ENCODE measurements at places on chromosomes 5 and 9. TPM values are rescaled to one million over a fixed set of nuclear protein-coding genes. Genes with fewer than 3 reads are reported as not detected.

The OLFML2A gene
- 34.4 TPM for polyA plus RNA-seq

- DNase-seq = no peak
Observed at GRCh38 chr9:132600326-132600984, 18.0 kb downstream of the BARHL1 start.

DNA sequence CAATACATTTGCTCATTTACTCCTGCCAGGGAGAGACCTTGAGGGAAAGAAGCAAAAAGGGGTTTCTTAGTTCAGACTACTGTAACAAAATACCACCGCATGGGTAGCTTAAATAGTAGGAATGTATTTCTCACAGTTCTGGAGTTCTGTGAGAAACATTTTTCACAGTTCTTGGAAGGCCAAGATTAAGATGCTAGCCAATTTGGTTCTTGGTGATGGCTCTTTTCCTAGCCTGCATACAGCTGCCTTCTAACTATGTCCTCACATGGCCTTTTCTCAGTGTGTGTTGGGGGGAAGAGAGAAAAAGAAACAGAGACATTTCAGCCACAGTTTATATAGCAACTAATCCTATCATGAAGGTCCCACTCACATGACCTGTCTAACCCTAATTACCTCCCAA is 1644.7 kb upstream of the C9orf72 start:
- DNase-seq = no peak

The SPATA31C1 gene
- polyA plus RNA-seq = not detected

The WDR70 gene
- 28.7 TPM for polyA plus RNA-seq

DNA sequence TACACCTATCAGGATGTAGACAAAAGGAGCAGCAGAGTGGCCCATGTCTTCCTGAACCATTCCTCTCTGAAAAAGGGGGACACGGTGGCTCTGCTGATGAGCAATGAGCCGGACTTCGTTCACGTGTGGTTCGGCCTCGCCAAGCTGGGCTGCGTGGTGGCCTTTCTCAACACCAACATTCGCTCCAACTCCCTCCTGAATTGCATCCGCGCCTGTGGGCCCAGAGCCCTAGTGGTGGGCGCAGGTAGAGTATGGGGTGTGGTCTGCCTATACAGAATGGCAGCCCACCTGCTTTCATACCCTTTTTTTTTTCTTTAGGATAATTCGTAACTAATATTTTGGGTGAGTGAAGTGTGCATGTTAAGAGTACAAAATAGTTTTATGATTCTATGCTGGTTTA is 1.1 kb downstream of the SLC27A6 start:
- DNase-seq = no peak

- DNase-seq = no peak
Observed at GRCh38 chr9:112069318-112070169, 105.6 kb downstream of the SUSD1 start.

The PTPRD gene
- polyA plus RNA-seq = 0.19 TPM

DNA sequence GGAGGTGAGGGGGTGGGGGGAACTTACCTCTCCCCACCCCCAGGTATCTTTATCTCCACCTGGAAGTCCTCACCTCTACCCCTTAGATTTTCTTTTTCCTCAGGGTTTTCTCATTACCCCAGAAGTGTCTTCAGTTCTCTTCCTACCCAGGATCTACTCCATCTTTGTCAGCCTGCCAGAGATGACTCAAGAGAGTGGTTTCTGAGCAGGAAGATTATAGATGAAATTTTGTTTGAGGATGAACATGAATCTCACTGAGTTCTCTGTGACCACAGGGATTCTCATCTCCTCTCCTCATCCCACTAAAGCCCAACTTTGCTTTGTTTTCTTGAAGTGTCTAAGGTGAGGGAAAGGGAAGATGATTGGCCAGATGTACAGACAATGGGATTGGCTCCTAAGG is 5.2 kb upstream of the HINT2 start:
- no peak for DNase-seq

GRCh38 chr5:179431221-179431824 is 86.1 kb upstream of the ADAMTS2 start:
- no peak for DNase-seq

DNA sequence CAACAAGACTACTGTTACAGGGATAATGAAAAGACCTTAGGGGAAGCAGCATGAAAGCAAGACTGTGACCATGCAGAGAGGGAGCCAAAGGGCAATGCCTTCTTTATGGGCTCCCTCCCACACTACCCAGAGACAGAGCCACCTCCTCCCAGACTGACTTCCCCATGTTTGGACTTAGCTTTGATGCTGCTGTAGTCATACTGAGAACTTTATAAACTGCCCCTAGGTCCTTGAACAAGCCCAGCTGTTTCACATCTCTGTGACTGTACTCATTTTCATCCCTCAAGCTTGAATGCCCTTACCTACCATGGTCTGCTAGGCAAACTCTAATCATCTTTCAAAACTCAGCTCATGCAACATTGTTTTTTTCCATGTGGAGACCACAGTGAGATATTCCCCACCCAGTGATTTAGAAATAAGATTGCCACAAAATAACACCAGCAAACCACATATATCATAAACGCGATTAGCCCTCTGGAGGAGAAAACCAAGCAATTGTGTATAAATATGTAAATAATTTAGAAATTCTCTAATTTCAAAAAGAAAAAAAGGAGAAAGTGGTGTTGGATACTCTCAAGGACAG is 23.4 kb upstream of the FAM169A start:
- no peak for DNase-seq

The KCNMB1 gene
- 0.01 TPM for polyA plus RNA-seq

- no peak for DNase-seq
Observed at GRCh38 chr5:14870337-14871213, 1.0 kb downstream of the ANKH start.

The RAB3C gene
- polyA plus RNA-seq = not detected

The ADGRD2 gene
- not detected for polyA plus RNA-seq

The FOXD4L3 gene
- not detected for polyA plus RNA-seq

DNA sequence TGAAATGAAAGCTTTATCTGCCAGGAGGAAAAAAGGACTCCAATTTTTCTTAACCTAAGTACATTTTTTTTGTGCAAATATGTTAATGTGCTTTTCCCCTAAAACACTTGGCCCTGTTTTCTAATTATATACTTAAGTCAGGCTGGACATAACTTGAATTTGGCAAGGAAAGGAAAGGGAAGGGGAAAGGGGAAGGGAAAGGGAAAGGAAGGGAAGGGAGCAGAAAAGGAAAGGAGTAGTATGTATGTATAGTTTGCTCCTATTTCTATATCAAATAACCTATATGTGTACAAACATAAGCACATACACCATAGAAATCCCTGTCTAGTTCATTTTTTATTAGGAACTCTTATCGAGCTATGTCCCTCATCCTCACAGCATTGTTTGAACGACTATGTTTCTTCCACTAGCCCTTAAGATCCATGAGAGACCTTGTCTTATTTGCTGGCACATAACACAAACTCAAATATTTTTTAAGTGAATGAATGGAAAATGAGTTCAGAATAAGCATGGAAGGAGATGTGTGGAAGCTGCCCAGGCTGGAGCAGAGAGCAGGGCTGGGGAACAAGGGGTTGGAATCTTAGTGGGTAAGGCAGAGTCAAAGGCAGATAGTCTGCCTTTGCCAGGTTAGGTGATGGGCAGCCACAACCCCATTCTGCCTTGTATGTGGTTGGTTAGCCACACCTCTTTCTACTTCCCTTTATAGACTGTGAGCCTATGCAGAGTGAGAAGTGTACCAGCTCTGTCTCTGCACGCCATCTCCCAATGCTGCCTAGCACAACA is 70.0 kb downstream of the KLHL3 start:
- DNase-seq = no peak

GRCh38 chr5:62786099-62786498 is 207.5 kb downstream of the LRRC70 start:
- DNase-seq = no peak

DNA sequence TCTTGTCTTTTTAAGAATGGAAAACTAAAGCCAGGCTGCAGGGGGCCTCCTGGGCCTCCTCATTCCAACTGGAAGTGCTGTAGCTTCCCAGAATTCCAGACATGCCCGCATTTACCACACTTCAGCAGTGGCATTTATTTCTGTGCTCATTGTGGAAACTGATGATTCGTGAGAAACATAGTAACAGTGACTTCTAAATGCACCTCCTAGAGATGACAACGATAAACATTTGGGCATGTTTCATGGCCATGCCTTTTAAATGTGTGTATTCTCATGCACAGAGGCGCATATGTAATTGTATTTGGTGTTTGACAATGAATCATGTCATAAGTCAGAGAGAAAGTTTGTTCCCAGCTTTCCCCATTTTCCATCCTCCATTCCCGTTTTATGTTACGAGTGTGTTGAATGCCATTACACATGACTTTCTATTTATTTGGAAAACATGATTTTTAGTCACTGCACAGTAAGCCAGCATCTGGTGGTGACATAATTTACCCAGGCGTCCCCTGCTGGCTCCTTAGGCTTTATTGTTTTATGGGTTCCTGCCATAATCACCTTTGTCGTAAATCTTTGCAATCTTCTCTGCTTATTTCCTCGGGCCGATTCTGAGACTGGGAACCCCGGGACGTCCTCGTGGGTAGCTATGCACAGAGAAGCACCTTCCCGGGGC is 68.8 kb upstream of the FCN2 start:
- peak; percentile 72 for DNase-seq

The YTHDC2 gene
- polyA plus RNA-seq = 10.7 TPM

DNA sequence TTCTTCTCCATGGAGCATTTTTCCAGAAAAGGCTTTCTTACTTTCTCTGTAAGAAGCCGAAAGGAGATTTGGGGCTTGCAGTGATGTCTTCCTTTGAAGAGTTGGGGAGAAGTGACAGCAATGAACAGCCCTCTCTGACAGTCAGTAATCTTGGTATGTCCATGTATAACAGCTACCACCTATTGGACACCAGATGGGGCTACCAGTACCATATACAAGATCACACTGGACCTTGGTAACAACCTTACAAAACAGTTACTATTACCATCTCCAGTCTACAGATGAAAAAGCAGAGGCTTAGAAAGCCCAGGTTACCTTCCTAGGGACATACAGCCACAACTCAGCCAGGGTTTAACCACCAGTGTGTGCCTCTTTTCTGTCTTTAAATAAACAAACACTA is 272.7 kb upstream of the TRPC7 start:
- DNase-seq = no peak

DNA sequence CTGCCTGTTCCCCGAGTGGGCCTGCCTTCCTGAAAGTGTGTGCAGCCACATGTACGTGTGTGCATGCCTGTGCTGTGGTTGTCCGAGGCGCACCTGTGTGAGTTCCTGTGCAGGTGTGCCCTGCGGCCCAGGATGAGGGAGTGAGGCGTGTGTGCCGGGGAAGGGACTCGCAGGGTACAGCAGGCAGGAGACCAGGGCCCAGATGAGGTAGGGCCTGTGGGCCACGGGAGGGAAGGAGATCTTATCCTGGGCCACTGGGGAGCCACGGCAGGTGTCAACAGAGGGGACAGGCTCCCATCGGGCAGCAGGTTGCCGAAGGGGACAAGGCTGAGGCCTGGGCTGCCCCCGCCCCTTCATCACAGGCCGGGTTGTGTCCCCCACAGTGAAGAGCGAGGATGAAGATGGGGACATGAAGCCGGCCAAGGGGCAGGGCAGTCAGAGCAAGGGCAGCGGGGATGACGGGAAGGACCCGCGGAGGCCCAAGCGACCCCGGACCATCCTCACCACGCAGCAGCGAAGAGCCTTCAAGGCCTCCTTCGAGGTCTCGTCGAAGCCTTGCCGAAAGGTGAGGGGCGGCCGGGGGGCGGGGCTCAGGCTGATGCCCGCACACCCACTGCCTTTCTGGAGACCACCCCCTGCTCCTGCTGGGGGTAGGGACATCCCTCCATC is 79.2 kb downstream of the LMX1B start:
- DNase-seq = no peak

GRCh38 chr9:119273984-119274665 is 95.1 kb downstream of the BRINP1 start:
- no peak for DNase-seq

The ARID3C gene
- polyA plus RNA-seq = not detected

The GMCL2 gene
- polyA plus RNA-seq = not detected

DNA sequence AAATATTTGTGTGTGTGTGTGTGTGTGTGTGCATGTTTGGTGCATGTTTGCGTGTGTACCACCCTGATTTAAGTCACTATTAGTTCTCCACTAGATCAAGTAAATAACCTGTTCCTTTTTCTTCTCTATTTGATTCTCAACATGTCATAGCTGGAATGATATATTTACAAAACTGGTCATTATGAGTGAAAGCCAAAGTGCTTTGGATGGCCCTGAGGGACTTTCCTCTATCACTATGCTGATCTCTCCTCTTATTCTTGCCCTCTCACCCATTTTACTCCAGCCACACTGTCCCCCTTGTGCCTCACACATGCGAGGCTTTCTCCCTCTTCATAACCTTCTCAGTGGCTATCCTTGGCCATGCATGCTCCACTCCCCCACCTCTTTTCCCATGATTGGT is 144.6 kb upstream of the NMUR2 start:
- no peak for DNase-seq

DNA sequence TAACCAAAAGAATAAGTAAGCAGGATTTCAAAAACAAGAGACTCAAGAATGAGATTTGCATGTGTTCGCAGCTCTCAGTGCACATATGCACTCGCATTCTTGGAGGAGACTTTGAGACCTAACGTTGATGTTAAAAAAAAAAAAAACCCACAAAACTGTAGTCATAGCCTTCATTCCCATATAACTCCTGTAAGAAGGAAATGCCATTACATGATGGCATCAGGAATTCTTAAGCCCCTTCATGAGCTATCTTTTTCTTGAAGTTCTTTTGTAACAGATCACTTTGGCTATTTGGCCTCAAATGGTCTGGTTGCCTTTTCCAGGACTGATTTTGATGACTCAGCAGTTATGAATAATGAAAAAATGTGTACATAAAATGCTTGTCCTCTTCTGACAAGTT is 113.8 kb downstream of the ALDH1A1 start:
- DNase-seq = no peak

GRCh38 chr5:64347309-64347708 is 158.5 kb upstream of the RGS7BP start:
- DNase-seq = no peak

The CDH12 gene
- polyA plus RNA-seq = not detected

DNA sequence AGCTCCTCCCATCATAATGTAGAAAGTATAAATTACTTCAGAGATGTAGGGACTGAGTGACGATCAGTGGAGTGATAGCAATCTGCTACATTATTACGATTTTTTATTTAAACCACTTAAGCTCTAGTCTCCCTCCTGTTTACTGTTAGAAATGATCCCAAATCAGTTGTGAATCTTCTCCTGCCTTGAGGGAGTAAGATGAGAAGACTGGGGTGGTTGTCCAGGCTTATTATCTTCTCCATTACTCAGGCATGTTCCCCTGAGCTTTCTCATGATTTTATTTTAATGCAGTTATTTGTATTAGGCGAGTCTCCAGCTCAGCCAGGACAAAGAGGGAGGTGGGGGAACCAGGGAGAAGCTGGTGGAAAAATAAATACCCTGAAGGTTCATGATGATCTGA is 48.2 kb upstream of the CTNNA1 start:
- no peak for DNase-seq

- DNase-seq = no peak
Observed at GRCh38 chr5:80339116-80339515, 19.3 kb downstream of the SPZ1 start.

- no peak for DNase-seq
Observed at GRCh38 chr9:135665795-135666189, 2.7 kb downstream of the LCN9 start.

The PPP2R2B gene
- polyA plus RNA-seq = not detected
